ENCODE measurements at places on chromosomes 4 and X. TPM values are rescaled to one million over a fixed set of nuclear protein-coding genes. Genes with fewer than 3 reads are reported as not detected.

DNA sequence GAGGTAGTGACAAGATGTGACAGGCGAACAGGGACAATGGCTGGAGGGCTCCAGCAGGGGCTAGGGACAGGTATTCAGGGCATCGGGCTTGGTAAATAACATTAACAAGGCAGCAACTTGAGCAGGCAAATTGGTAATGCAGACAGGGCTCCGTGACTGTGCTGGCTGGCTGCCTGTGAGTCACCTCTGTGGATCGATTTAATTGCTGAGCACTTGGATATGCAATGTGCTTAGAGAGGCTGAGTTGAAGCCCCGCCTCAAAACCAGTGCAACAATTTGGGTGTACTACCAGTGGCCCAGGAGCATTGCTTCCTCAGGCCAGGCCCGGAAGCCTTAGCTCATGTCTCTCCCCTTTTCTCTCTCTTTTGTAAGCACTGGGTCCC lies 19.5 kb downstream of the CNGA2 start:
- no peak for DNase-seq

DNA sequence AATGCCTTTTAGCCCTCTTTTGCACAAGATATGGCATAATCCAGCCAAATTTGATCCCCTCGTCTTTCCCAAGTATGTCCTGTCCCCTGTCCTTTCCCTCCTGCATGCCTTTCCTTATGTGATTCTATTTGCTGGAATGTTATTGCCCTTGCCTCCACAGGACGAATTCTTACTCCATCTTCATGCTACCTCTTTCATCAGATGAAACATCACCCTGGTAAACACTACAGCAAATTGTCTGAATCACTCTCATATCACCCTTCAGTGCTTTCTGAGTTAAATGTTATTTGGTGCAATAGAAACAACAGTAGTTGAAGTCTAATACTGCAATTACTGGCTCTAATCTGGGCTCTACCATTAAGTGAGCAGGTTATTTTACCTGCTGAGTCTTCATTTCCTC lies 52.2 kb upstream of the FAT1 start:
- DNase-seq = no peak

GRCh38 chr4:154360491-154360890 lies 131.1 kb downstream of the DCHS2 start:
- no peak for DNase-seq

- DNase-seq = no peak
Measured at GRCh38 chrX:14832151-14832550, 40.7 kb downstream of the FANCB start.

DNA sequence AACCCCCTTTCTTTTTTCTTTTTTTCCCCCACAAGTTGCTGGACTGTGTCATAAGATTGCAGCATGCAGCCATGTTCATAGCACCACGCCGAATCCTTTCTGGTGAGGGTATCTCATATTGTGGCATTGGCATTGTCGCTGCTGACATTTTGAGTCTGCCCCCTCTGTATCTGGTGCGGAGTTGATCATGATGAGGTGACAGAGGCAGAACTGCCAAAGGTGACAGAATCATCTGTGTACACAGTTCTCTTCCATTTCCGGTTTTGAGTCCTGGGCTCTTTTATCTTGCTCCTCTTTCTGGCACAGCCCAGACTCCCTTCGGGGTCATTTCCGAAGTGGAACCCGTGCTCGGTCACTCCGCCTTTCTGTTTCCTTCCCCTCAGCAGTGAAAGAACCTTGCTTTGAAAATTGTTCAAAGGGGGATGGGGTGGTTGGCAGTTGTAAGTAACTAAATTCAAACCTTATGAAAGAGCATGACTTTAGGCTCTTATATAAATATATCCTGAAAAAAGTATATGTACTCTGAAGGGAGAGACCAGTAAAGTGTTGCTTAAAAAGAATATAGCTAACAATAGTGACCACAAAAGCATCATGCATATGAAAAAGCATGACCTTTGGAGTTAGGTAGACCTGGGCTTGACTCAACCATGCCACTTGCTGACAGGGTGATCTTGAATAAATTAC lies 55.0 kb upstream of the BMP2K start:
- peak; percentile 40 for DNase-seq

DNA sequence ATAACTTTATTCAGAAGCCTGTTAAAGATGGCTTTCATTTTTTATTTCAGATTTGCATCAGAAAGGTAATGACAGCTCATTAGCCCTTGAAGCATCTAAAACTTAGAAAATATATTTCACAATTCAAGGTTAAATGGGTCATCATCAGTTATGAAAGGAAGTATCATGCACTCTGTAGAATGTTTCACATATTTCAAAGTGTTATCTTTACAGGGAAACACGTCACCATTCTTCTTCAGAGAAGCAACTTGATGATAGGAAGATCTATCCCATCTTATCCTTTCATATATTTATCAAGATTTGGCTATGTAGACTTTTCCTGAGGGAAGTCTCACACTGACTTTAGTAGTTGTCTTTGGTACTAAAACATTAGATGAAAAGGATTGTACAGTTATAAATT lies 277.8 kb downstream of the TENM3 start:
- no peak for DNase-seq

DNA sequence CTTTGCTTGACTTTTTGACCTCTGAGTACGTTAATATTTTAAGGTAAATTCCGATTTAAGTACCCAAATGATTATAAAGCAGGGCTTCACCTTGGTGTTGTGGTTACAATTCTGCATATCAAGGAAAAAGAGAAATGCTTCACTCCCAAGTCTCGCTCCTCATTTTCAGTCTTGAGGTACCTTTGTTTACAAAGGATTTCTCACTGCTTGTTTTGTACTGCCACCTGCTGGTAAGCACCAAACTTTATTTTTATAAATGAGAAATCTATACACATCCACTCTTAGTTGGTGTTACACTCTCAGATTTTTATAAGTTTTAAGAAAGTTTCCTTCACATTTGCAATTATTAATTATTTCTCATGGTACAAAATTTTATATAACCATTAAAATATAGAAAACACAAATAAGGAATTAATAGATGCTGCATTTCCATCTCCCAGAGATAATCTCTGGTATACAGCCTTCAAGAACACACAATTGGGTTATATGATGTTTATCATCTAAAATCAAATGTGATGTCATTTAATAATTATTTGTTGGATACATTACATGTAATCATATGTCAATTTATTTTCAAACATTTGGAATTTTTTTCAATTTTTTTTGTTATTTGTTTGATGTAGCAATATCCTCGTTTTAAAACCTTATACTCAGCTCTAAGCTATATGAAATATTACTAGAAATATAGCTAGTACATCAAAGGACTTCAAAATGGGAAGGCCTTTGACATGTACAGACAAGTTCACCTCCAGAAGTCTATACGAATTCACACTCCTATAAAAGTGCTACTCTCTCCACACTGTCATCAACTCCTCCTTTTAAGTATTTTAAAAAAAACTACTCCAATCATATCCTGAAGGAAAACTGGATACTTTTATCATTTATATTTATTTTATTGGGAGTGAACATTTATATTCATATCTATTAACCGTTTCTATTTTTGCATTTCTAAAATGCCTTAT lies 179.9 kb downstream of the KCNIP4 start:
- peak; percentile 44 for DNase-seq

DNA sequence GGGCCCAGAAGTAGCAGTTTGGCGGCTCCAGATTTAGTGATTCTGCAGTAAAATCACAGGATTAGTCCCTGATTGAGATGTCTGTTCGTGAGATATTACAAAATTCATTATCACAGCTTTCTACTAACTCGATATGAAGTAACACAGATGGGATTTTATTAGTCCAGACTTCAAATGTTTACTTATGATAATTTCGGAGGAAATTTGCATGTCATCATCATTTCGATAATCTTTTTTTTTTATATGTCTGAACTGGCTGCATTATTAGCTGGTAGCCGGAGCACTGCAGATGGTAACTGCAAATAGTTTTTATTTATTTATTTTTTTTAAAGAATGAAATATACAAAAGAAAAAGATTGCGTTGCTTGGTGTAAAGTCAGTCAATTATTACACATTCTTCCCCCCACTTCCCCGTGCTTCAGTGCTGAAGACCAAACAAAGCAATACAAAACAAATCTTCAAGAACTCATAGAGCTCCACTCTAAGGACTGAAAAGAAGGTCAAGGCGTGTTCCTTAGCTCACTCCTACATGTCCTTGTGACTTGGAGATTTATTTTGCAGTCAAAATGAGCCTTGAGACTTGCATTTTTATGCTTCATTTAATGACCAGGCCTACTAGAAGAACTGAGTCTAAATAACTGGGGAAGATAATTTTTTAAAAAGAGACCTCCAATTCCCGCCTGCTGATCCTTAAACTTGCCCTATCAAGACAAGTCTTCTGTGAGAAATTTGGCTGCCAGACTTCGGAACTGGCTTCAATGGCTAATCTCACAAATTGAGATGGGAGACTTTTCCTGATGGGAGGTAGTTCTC lies 11.7 kb upstream of the PITX2 start:
- DNase-seq = no peak

DNA sequence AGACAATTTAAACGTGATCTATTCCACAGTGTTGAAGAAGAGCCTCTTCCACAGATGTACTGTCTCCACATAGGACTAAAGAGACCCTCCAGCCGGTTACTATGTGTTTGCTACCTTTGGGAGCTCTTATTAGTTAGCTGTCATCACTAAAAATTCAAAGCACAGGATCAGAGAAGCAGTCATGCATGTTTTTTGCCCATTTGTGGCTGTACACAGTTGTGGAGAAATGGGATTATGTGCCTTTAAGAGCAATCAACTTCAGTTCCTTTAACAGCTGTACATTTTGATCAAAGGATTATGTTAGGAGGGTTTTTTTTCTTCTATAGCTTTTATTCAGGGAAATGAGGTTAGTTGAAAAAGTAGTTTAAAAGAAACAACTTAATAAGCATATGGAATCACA lies 149.0 kb upstream of the SPOCK3 start:
- no peak for DNase-seq

DNA sequence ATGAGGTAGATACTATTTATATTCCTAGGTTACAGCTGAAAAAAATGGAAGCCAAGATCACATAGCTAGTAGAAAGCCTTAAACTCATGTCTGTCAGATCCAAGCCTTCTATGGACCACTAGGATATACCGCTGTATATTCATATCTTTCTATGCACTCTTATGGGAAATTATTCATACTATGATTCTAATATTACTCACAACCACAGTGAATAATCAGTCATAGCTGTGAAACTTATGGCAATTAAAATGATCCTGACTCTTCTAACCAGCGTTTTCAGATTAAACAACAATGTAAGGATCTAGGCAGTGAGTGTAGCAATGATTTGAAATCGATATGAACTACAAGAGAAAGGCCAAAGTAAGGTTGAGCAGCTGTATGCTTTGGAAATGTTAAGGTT lies 111.0 kb downstream of the RASGEF1B start:
- DNase-seq = no peak

DNA sequence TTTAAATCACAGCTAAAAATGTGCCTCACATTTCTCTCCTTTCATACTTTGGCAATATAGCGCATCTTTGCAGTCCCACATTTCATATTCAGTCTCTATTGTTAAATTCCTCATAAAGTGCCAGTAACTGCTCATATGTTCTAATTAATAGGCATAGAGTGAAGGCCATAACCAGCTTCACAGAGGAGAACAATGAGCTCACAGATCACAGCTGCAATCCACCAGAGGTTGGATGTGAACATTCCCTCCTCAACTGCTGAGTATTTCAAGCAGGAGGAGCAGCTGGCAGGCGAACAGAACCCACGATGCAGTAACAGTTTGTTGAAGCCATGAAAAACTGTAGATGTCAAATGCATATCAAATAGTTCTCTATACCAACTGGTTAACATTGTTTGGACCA lies 2088.7 kb upstream of the AGA start:
- DNase-seq = no peak

GRCh38 chr4:55475394-55476243 lies 71.1 kb downstream of the CLOCK start:
- DNase-seq = no peak

DNA sequence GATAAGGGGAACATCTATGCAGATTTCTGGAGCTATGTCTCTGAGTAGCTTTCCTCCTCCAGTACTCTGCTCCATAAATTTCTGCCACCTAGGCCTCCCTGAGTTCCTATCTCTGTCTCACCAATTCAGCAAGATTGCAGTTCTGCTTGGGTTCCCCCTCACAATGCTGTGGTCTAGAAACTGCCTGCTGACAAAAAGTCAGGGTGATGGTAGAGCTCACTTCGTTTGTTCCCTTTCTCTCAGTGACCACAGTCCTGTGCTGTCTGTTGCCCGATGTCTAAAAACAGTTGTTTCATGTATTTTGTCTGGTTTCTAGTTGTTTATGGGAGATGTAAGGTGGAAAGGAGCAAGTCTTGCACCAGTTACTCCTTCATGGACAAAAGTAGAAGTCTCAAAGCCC lies 41.1 kb downstream of the AMMECR1 start:
- peak; percentile 4 for DNase-seq

DNA sequence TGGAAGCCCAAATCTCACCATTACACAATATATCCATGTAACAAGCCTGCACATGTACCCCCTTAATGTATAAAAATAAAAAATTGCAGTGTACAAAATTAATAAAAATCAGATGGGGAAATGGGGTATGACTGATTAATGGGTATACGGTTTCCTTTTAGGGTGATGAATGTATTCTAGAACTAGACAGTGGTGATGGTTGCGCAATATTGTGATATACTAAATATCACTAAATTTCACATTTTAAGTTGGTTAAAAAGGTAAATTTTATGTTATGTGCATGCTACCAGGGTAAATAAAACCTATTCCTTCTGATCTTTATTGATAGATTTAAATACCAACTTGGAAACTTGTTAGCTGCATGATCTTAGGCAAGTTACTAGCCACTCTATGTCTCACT lies 129.4 kb downstream of the SPANXA1 start:
- DNase-seq = no peak

DNA sequence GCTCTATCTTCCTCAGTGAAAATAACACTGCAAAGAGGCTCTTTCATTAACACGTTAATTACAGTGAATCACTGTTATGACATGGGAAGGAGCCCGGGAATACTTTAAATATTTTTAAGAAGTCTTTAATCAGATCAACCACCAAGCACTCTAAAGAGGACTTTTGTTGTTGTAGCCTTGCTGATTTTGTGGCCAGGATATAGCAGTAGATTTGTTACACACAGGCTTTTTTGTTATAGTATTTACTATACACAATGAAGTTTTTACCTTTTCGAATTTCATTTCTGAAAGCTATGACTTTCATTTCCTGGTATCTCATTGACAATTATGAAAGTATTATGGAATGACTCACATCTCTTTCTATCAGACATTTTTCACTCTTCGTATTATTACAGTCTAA lies 20.3 kb downstream of the FGF13 start:
- DNase-seq = no peak

- no peak for DNase-seq
Measured at GRCh38 chr4:123113155-123113554, 190.8 kb upstream of the NUDT6 start.

Gene PCDH18
- not detected for total RNA-seq

Gene KDM6A
- total RNA-seq = 29.5 TPM

Gene NHSL2
- total RNA-seq = not detected

Gene PYURF
- 26.1 TPM for total RNA-seq

Gene TRIM60
- total RNA-seq = not detected

Gene MSN
- 145 TPM for total RNA-seq

Gene SPRY1
- total RNA-seq = 0.13 TPM

Gene CSAG2
- total RNA-seq = not detected

Data from OCI-LY7 (cell line).